ENCODE measurements at places on chromosomes 7 and 10.

- DNase-seq = no peak
Measured at GRCh38 chr10:18542832-18543231, 108.6 kb downstream of the NSUN6 start.

DNA sequence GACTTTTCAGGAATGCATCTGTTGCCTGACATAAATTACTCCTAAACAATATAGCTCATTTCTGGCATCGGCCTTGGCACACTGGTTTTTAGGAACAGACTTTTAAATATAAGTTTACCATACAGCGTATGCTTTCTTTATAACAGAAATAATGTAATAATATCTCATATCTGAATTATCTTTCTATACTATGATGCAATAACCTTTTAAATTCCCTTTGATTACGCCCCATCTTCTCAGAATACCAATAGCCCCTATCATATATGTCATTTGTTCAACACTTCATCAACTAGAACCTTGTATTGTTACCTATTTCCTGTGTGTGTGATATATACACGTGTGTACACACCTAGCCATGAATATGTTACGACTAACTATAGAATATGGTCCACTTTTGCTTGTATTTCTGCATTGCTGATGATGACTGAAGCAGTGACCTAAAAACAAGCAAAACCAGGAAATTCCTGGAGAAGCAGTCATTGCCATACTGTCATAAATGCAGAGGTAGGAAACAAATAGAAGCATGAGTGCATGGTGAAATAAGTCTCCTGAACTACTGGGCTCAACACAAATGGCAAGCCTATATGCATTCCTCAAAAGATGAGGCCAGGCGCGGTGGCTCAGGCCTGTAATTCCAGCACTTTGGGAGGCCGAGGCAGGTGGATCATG lies 618.4 kb upstream of the NRP1 start:
- no peak for DNase-seq

DNA sequence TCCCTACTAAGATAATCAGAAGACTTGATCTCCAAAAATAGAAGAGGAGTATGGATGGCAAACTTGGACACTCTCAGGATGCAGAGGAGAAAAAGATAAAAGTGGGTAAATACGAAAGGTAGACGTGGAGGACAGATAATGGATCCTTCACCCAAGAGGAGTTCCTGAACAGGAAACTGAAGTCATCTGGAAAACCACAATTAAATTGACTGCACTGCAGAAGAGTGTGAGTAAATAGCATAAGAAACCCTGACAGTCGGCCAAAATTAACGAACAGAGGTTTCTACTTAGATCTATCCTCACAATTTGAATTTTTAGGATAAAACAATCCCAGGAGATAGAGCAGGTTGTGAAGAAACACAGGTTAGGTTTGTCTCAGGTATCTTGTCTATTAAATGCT lies 70.5 kb downstream of the SDK1 start:
- DNase-seq = no peak

DNA sequence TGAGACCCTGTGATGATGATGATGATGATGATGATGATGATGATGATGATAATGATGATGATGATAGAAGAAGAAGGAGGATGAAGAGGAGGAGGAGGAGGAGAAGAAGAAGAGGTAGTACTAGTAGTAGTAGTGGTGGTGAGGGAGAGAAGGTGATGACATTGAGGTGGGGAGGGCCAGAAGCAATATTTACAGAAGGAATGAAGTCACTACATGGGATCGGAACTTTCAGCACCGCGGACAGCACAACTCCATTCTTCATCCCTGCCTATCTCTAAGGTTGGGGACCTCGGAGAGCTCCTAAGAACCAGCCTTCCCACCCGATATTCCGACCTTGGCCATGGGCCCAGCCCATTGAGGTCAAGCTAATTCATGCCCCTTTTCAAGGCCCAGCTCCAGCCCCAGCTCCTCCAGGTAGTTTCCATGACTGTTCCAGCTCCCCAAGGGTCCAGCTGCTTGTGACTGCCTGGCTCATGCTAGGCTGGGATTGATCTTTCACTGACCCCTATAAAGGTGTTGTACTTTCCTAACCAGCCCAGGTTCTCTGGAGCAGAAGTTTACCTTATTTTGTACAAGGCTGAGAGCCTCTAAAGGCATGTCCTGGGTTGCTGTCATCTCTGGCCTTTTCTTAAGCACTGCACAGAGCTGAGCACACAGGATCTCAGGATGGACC lies 10.3 kb downstream of the CRHR2 start:
- DNase-seq = no peak

GRCh38 chr10:3779158-3779741 lies 5.8 kb downstream of the KLF6 start:
- no peak for DNase-seq

DNA sequence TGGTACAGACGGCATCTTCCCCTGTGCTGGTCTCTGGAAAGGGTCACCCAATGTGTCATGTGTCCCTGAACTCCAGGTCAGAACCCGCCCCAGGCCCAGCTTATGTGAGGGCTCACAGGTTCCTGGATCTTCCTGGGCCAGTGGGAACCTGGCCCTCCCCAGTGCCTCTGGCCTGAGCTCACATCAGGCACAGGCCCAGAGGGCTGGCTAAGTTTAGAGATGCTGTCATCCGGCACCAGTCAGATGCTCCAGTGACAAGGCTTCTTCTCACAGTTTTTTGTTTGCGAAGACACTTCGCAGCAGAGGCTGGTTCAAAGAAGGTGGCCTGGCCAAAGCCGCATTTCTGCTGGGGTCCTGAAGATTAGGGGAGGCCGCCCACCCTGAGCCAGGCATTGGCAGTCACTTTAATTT lies 11.8 kb downstream of the CAMK2B start:
- no peak for DNase-seq

GRCh38 chr10:75770626-75771081 lies 339.2 kb downstream of the LRMDA start:
- DNase-seq = no peak

DNA sequence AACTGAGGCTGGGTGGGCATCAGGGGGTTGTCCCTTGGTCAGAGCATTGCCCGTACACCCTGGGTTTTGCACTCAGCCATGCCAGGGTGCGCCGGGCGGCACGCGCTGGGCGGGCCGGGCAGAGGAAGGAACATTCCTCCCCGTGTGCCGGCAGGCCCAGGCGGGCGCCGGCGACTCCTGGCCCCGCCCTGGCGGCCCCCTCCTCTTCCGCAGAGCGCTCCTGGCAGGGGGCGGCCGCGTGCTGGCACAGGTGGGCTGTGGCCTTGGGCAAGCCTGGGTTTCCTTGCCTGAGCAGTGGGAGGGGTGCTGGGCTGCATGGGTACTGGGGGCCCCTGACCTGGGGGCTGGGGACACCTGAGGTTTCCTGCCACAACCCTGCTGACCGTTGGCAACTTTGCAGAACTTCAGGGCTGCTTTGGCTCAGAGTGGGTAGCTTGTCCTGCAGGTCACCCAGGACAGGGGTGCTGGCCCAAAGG lies 3.9 kb downstream of the LFNG start:
- DNase-seq = no peak

DNA sequence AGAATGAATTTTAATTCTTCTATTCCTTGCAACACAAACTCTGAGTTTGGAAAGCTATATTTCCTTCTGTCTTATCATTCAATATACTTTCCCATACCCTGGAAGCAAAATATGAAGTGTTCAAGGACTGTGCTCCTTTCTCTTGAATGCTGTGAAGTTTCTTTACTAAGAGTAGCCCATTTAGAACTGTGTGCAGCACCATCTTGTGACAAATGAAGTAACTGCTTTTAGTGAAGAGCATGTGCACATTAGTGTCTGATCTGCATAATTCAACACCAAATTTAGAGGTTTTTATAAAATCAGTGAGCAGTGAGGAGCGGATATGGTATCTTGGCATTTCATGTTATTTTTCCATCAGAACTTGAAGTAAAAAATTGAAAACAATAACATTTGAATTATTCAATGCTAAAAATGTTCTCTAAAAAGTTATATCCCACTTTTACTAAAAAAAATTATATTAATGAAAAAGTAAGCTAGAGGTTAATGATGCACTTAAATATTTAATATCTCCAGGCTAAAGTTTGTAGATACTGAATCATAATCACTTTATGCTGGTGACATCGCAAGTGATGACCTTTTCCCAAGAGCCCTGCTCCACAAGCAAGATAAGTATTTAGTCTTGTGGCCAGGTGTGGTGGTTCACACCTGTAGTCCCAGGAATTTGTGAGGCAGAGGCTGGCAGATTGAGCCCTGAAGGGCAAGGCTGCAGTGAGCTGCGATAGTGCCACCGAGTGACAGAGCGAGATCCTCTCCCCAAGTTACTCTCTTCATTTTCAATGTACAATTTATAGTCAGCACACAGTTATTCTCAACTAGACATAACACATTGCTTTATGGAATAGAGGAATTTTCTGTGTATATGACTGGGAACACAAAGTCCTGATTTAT lies 108.8 kb upstream of the PCLO start:
- no peak for DNase-seq

All from naive B cell (primary cell).